ENCODE measurements at places on chromosomes 5 and 9. TPM values are rescaled to one million over a fixed set of nuclear protein-coding genes. Genes with fewer than 3 reads are reported as not detected.
A peak's percentile ranks its signal among the peaks of the same experiment; 100 is the strongest.

DNA sequence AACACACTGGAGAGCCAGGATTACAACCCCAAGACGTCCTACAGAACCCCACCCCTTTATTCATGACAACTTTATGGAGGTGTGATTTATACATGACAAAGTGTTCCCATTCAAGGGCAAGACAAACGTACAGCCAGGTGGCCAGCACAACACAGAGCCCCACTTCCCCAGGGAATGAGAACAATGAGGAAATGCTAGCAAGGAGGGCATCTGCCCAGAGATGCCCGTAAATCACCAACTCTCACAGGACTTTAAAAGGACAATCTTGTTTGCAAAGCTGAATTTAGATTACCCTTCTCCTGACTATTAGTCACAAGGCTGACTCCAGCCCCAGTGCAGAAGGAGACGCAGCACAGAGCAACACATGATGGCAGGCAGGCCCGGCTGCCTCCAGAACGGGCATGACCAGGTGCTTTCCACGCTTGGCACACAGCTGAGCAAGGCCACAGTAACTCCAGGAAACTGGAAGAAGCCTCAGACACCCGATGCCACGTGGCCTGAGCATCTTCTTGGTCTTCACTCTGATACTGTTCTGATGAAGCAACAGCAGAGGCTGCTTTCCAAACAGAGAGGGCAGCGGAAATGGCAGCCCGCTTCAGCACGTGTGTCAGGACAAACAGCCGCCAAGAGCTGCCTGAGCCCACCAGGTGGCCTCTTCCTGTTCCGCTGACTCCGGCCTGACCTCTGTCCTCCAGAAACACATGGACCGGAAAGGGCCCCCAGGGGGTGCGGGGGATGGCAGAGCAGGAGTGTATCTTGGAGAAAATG is 51.4 kb downstream of the ROR2 start:
- no peaks in the 10 kb centered on the region for H3K27me3 ChIP-seq
- peak; percentile 50 for DNase-seq
- peaks cover 27% of the 10 kb centered on the region for H3K4me1 ChIP-seq
- no peak overlapping the region for H3K4me3 ChIP-seq
- H3K27ac ChIP-seq: peak overlapping the region; percentile 7
- no peaks in the 10 kb centered on the region for H3K36me3 ChIP-seq

The HMMR gene
- total RNA-seq: 24.6 TPM

DNA sequence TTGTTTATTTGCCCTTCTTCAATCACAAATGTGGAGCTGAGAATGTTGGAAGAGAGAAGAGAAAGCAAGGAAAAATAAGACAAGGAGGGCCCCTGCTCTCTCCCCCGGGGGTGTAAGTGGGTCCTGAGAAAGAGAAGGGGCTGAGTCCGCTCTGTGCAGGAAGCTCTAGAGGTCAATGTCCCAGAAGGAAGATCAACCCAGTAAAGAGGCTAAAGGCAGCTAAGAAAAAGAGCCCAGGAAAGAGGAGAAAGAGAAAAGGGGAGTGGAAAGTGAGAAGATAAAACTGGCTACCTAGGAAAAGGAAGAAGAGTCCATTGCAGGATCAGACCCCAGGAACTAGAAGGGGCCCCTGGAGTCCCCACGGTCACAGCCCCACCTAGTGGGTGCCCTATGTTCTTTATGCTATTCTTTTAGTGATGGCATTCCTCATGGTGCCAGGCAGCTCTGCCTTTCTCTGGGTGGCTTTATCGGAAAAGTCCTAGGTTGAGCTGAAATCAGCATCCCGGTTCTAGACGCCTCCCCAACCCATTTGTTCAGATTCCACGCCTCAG is 583.4 kb downstream of the ACTL7B start:
- H3K4me1 ChIP-seq: peaks cover 7% of the 10 kb centered on the region
- H3K27me3 ChIP-seq: no peaks in the 10 kb centered on the region
- peak overlapping the region; percentile 24 for H3K4me3 ChIP-seq
- no peaks in the 10 kb centered on the region for H3K36me3 ChIP-seq
- DNase-seq: peak; percentile 39

DNA sequence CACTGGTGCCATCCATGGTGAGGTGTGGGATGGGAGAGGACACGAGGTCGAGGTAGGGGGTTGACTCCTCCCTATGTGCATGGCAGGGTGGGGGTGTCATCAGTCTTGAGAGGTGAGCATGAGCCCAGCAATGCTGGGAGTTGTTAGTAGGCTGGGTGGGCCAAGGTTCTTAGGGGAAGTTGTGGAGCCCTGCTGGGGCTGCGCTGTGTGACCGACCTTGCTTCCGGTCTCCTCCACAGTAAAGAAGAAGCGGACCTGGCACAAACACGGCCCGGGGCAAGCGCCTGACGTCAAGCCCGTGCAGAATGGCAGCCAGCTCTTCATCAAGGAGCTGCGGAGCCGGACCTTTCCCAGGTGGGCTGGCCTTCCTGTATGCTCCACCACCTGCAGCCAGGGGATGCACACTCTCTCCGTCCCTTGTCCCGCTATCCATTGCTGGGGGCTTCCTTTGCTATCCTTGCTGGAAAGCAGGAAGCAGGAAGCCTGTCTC is 59.8 kb downstream of the PHF2 start:
- H3K27ac ChIP-seq: no peak overlapping the region
- 0 out of 2 replicates have a peak, but pooled peaks cover under 1% of the 10 kb centered on the region for H3K4me1 ChIP-seq
- H3K36me3 ChIP-seq: peaks cover 31% of the 10 kb centered on the region
- H3K4me3 ChIP-seq: no peak overlapping the region
- DNase-seq: no peak

The BAG1 gene
- total RNA-seq: 4.5 TPM

DNA sequence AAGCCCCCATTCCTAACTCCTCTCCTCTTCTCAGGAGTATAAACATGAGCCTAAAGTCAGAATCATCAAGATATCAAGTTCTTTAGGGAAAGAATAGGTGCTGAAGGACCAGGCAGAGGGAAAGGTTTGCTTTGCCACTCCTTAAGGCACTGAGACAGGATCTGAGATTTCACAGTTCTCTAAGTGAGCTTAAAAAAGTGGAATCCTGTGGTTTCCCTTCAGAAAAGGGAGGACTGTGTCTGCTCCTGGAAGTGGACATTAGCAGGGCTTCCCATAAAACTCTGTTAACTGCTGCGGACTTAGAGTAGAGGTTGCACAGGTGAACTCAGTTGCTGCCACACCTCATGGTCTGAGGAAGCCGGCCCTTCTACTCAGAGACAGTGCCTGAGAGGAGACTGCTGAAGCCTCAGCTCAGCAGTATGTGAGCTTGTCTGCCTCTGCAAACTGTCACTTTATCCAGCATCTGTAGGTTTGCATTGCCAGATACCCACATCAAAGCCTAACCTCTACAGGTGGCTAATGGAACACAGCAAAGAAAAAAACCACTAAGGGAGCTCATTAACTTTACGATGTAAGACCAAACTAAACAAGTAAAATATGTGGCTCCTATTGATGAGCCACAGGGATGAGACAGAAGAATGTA is 42.9 kb downstream of the RIC1 start:
- no peak overlapping the region for H3K4me3 ChIP-seq
- no peak overlapping the region for H3K27ac ChIP-seq
- DNase-seq: no peak
- no peaks in the 10 kb centered on the region for H3K4me1 ChIP-seq
- H3K36me3 ChIP-seq: peaks cover 9% of the 10 kb centered on the region
- H3K27me3 ChIP-seq: no peaks in the 10 kb centered on the region

DNA sequence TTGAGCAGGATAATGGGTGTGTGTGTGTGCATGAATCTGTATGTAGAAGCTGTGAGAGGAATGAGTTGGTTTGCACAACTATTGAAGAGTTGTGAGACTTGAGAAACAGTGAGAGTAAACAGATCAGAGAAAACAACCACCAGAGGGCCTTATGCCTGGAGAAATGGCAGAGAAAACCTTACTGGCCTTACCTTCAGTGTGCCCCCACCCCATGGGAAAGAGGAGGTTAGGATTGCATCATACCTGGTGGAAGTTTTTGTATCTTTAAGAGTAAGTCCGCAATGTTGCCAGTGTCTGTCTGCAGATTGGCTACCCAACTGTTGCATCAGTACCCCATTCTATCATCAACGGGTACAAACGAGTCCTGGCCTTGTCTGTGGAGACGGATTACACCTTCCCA is 1909.4 kb upstream of the WWC1 start:
- no peaks in the 10 kb centered on the region for H3K4me1 ChIP-seq
- DNase-seq: no peak
- H3K27me3 ChIP-seq: no peaks in the 10 kb centered on the region
- no peak overlapping the region for H3K4me3 ChIP-seq
- no peaks in the 10 kb centered on the region for H3K36me3 ChIP-seq

GRCh38 chr9:134170532-134171315 is 6.4 kb upstream of the RNU6ATAC start:
- H3K27ac ChIP-seq: no peak overlapping the region
- H3K4me1 ChIP-seq: peaks cover 12% of the 10 kb centered on the region
- no peaks in the 10 kb centered on the region for H3K36me3 ChIP-seq
- H3K27me3 ChIP-seq: no peaks in the 10 kb centered on the region
- DNase-seq: no peak
- H3K4me3 ChIP-seq: no peak overlapping the region

The PTPN3 gene
- 0.72 TPM for total RNA-seq

The CD72 gene
- 0.36 TPM for total RNA-seq

GRCh38 chr9:32069169-32069813 is 315.2 kb upstream of the ACO1 start:
- DNase-seq: no peak
- no peak overlapping the region for H3K4me3 ChIP-seq
- no peaks in the 10 kb centered on the region for H3K4me1 ChIP-seq
- no peak overlapping the region for H3K27ac ChIP-seq
- no peaks in the 10 kb centered on the region for H3K36me3 ChIP-seq
- no peaks in the 10 kb centered on the region for H3K27me3 ChIP-seq

GRCh38 chr5:145294331-145294730 is 540.8 kb downstream of the PRELID2 start:
- no peaks in the 10 kb centered on the region for H3K4me1 ChIP-seq
- peak; percentile 20 for DNase-seq
- H3K36me3 ChIP-seq: no peaks in the 10 kb centered on the region
- H3K4me3 ChIP-seq: no peak overlapping the region

GRCh38 chr5:14723701-14724132 is 59.2 kb downstream of the OTULIN start:
- no peaks in the 10 kb centered on the region for H3K36me3 ChIP-seq
- H3K4me3 ChIP-seq: no peak overlapping the region
- DNase-seq: no peak
- H3K27me3 ChIP-seq: no peaks in the 10 kb centered on the region

- DNase-seq: peak; percentile 88
- H3K4me1 ChIP-seq: no peaks in the 10 kb centered on the region
- no peaks in the 10 kb centered on the region for H3K27me3 ChIP-seq
- H3K36me3 ChIP-seq: no peaks in the 10 kb centered on the region
- peak overlapping the region; percentile 51 for H3K27ac ChIP-seq
Observed at GRCh38 chr9:33081128-33081851, 4.8 kb upstream of the SMU1 start.

GRCh38 chr5:76351176-76351575 is 51.9 kb upstream of the IQGAP2 start:
- no peaks in the 10 kb centered on the region for H3K27me3 ChIP-seq
- H3K4me1 ChIP-seq: no peaks in the 10 kb centered on the region
- no peak for DNase-seq
- no peak overlapping the region for H3K4me3 ChIP-seq

GRCh38 chr9:127828262-127829031 is 25.8 kb downstream of the FPGS start:
- DNase-seq: peak; percentile 51
- no peak overlapping the region for H3K4me3 ChIP-seq
- no peaks in the 10 kb centered on the region for H3K27me3 ChIP-seq
- H3K36me3 ChIP-seq: peaks cover 30% of the 10 kb centered on the region
- peak overlapping the region; percentile 69 for H3K27ac ChIP-seq

The SLC6A19 gene
- total RNA-seq: not detected

- no peaks in the 10 kb centered on the region for H3K4me1 ChIP-seq
- H3K4me3 ChIP-seq: no peak overlapping the region
- no peaks in the 10 kb centered on the region for H3K27me3 ChIP-seq
- no peak for DNase-seq
Observed at GRCh38 chr9:86242071-86242470, 17.4 kb downstream of the C9orf153 start.

GRCh38 chr5:115571441-115571878 is 26.9 kb upstream of the FEM1C start:
- H3K27ac ChIP-seq: no peak overlapping the region
- DNase-seq: no peak
- H3K27me3 ChIP-seq: no peaks in the 10 kb centered on the region
- H3K4me3 ChIP-seq: no peak overlapping the region

- no peak for DNase-seq
- H3K4me3 ChIP-seq: no peak overlapping the region
- no peak overlapping the region for H3K27ac ChIP-seq
- no peaks in the 10 kb centered on the region for H3K4me1 ChIP-seq
- H3K27me3 ChIP-seq: no peaks in the 10 kb centered on the region
- H3K36me3 ChIP-seq: no peaks in the 10 kb centered on the region
Observed at GRCh38 chr9:76412638-76413037, 18.4 kb upstream of the RFK start.

The DND1 gene
- under 0.01 TPM for total RNA-seq

The GRIN1 gene
- not detected for total RNA-seq

GRCh38 chr5:133694181-133694831 is 82.0 kb upstream of the FSTL4 start:
- no peaks in the 10 kb centered on the region for H3K36me3 ChIP-seq
- H3K4me1 ChIP-seq: no peaks in the 10 kb centered on the region
- H3K27ac ChIP-seq: no peak overlapping the region
- H3K27me3 ChIP-seq: no peaks in the 10 kb centered on the region
- DNase-seq: no peak

GRCh38 chr5:40034441-40034840 is 609.7 kb upstream of the DAB2 start:
- no peaks in the 10 kb centered on the region for H3K4me1 ChIP-seq
- no peak overlapping the region for H3K27ac ChIP-seq
- H3K4me3 ChIP-seq: no peak overlapping the region
- H3K27me3 ChIP-seq: peaks cover 2% of the 10 kb centered on the region
- H3K36me3 ChIP-seq: no peaks in the 10 kb centered on the region

The INPP5E gene
- total RNA-seq: 1.6 TPM

The NR2F1 gene
- total RNA-seq: 19.0 TPM

- no peaks in the 10 kb centered on the region for H3K36me3 ChIP-seq
- no peak overlapping the region for H3K4me3 ChIP-seq
- peak; percentile 0 for DNase-seq
- H3K27ac ChIP-seq: no peak overlapping the region
- no peaks in the 10 kb centered on the region for H3K4me1 ChIP-seq
Observed at GRCh38 chr9:26685818-26686217, 206.8 kb downstream of the CAAP1 start.

The PHPT1 gene
- 79.8 TPM for total RNA-seq

Data from IMR-90 (cell line).